ENCODE measurements at places on chromosomes 6 and 20. TPM values are rescaled to one million over a fixed set of nuclear protein-coding genes. Genes with fewer than 3 reads are reported as not detected.
A peak's percentile ranks its signal among the peaks of the same experiment; 100 is the strongest.

Gene OPN5
- total RNA-seq, result not detected

GRCh38 chr6:72175916-72176315, 289.6 kb downstream of the RIMS1 start:
- DNase-seq, result no peak

DNA sequence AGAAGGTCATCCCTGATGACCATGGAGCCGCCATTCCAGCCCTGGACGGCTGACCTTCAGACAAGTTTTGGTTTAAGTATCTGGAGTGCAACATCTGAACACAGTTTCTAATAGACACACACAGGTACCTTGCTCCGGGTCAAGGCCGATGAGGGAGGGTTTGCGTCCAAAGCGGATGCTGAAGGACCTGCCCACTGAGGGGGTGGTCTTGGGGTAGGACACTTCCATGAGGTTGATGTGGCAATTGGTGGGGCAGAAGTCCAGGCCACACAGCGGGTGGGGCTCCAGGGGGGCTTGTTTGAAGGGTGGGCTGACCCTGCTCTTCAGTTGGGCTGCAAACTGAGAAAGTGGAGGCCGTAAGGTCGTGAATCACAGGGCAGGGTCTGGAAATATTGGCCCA, 177.9 kb downstream of the PREX1 start:
- DNase-seq, result no peak

DNA sequence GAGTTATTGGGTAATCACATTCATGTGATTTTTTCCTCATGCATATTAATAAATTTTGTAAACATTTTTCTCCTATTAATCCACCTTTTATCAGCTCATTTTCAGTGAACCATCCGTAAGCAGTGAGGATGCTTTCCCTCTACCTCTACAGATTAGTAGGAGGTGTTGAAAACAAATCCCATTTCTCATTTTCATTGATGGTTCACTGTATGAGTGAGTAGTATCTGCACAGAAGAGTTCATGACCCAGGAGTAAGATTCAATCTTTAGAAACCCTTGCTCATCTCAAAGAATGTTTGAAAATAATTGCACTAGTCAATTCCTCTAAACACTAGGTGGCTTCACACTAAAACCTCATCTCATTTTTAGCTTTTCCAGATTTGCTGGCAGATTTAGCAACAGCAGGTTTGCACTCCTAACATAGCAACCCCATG, 440.0 kb downstream of the HAO1 start:
- no peak for DNase-seq

GRCh38 chr6:30325150-30325872, 1.4 kb upstream of the TRIM39 start:
- peak; percentile 41 for DNase-seq

Gene PDYN
- total RNA-seq, result not detected

DNA sequence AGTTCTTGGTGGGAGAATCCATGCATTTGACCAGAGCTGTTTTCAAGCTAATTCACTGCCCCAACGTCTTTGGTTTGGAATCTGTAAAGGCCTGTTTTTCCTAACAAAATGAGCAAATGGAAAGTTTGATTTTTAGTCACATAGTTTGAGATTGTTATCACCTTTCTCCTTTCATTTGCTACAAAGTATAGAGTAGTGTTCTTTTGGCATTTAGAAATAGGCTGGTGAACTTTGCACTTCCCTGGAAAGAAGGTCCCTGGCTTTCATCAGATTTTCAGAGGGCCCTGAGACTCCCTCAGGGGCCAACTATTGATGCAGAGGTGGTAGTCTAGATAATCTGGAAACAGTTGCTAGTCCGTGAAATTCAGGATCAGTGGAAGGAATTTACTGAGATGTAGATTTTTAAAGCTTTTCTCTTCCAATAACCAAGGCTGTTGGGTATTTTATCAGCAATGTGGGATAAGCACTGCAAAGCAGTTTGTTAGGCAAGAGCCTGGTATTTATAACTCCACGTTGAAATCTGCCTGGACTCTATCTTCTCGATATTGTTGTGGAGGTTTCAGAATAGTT, 1.7 kb downstream of the ARFGEF2 start:
- no peak for DNase-seq

GRCh38 chr6:161941565-161941964, 667.7 kb upstream of the AGPAT4 start:
- DNase-seq, result no peak

Gene MCHR2
- total RNA-seq, result not detected

- no peak for DNase-seq
Measured at GRCh38 chr6:169518451-169518850, 183.4 kb downstream of the WDR27 start.

DNA sequence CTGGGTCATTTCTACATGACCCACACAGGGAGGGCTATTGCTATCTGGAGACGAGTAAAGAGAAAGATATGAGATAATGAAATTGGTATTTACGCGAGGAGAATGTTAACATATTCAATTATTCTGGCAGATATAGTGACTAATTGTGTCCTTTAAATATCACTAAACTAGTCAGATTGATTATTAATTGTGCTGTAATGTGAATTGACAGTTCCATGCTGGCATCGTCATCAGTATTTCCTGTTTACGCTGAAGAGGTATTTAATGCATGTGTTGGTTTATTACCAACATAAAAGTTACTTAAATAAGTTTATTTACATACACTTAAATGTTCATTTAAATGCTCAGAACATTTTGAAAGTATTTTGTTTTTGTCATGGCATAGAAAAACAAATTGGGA, 35.7 kb upstream of the OGFRL1 start:
- DNase-seq, result no peak

DNA sequence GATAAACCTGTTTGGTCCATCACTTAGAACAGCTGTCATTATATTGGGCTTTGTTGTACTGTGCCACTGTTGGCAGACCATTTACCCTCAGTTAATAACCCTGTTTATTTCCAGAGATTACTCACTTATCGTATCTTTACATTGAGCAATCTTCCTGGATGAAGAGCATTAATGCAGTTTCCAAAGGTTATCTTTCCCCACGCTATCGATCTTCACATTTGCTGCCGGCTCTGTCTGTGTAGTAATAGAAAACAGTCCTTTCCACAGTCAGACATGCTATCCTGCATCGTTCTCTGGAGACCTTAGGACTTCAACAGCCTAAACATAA, 27.4 kb downstream of the GHRH start:
- DNase-seq, result no peak

DNA sequence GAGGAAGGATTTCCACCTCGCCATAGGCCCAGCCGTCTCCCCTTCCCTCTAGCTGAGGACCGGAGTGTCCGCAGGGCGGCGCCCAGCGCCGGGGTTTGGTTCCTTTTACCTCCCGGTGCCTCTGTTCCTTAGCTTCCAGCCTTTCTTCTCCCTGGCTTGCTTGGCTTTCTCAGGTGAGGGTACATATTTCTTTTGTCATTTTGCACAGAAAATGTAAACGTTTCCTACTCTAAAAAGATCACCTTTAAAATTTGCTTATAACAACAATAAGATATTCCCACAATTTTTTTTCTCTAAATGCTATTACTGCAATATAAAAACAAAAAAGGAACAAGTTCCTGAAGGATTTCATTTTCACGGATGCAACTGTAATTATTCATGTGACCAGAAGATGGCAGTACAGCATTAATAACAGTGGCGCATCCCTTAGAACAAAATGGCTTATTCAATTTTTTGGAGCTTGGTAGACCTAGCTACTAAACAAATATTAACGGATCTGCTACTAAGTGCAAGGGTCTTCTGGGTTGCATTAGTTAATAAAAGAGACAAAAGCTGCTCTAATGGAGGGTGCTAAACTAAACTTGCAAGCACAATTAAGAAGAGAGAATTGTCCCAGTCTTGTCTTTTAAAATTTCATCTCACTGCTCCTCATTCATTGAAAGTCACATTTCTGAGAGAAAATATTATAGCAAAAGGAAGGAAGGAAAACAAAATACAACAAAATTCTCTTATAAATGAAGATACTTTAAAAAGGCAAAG, 172.9 kb downstream of the ADGRG6 start:
- peak; percentile 59 for DNase-seq

Gene FYN
- total RNA-seq, result 69.0 TPM

DNA sequence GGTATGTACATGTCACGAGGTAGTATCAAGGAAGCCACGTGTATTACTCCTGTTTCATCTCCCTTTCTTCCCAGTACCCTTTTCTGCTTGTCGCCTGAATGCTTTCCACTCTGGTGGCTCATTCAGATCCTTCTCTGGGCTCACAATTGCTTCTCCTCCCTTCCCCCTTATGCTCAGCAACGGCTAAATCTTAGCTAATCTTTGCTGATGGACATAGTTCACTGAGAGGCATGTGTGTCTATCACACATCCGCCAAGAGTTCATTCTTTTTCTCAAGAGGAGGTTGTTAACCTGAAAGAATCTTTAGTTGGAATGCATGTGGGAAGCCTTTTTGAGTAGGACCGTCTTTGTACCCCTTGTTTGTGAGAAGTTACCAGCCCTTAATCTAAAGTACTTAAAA, 25.8 kb upstream of the MROH8 start:
- no peak for DNase-seq

Gene TAB2
- 27.3 TPM for total RNA-seq

Gene CBFA2T2
- 7.2 TPM for total RNA-seq

Gene GSTA1
- 2.2 TPM for total RNA-seq

DNA sequence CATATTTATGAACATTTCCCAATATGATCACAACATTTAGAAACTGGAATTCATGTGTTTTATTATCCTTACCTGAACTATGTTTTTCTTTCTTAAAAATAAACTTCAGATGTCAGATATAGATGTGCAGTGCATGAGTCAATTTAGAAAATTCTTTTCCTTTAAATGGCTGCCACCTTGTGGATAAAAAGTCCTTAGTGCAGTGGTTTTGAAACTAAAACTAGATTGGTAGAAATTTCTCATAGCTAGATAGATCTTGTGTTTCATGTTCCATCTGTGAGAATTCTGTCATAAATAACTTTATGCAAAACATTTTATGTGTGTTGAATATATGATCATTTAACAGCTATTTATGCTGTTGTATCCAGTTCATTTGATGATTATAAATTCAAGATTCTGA, 134.9 kb downstream of the KLHL32 start:
- no peak for DNase-seq

DNA sequence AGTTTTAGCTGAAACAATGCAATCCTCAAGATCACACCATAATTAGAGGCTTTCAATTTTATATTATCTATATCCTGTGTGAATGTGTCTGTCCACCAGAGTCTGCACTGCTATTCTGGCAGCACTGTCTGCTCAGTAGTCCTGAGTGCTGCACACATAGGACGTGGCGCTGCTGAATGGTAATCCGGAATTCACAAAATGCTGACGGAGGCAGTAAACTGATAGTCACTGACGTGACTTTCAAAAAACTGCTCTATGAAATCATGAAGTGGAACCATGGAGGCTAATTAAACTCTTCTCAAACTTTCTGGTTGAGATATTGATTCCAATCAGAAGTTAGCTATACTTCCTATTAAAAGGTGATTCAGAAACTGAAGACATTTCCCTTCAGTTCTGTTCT, 190.8 kb upstream of the NOX3 start:
- peak; percentile 25 for DNase-seq

GRCh38 chr6:4814212-4814611, 38.0 kb downstream of the CDYL start:
- DNase-seq, result no peak

- DNase-seq, result no peak
Measured at GRCh38 chr6:30818391-30818841, 65.9 kb upstream of the DDR1 start.

- DNase-seq, result peak; percentile 93
Measured at GRCh38 chr20:5950271-5951031, at the start of the genes MCM8 and TRMT6. TSS of gene MCM8 (plus strand) at chr20:5950652. CDS start at chr20:5952016, 1,364 bp downstream. TSS of gene TRMT6 (minus strand) at chr20:5950533. CDS start at chr20:5950405, 128 bp downstream.

Gene PRR18
- 1.3 TPM for total RNA-seq

Gene RSPH4A
- total RNA-seq, result not detected

DNA sequence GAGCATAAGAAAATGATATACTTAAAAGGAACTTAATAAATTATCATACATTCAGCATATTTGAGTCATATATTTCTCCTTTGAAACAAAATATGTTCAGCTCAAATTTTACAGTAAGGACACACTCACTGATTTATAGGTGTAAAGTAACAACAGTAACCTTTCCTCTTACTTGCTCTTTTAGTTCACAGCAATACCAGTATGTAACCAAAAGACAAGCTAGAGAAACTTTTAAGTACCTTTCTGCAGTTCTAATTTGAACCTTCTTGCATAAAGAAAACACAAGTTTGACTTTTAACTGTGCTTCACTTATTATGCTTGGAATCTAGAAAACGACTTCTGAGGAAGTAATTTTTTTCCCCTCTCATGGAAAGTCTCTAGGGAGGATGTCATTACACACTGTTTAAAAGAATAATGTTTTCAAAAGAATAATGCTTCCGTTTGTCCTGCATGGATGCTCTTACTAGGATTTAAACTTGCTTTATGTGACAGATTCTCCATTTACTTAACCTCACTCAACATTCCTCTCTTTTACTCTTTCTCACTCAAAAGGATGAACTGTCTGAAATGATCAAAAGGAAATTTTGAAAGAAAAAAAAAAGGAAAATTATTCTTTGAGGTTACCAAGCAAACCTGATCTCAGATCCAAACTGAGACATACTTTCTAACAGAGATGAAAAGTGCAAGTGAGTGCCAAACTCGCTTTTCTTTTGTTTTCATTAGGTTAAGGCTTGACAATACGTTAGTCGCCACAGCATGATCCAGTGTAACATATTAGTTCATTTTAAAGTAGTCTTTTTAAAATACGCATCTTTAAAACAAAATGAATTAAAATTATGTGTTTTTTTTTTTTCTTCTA, 22.4 kb upstream of the CALHM6 start:
- no peak for DNase-seq

DNA sequence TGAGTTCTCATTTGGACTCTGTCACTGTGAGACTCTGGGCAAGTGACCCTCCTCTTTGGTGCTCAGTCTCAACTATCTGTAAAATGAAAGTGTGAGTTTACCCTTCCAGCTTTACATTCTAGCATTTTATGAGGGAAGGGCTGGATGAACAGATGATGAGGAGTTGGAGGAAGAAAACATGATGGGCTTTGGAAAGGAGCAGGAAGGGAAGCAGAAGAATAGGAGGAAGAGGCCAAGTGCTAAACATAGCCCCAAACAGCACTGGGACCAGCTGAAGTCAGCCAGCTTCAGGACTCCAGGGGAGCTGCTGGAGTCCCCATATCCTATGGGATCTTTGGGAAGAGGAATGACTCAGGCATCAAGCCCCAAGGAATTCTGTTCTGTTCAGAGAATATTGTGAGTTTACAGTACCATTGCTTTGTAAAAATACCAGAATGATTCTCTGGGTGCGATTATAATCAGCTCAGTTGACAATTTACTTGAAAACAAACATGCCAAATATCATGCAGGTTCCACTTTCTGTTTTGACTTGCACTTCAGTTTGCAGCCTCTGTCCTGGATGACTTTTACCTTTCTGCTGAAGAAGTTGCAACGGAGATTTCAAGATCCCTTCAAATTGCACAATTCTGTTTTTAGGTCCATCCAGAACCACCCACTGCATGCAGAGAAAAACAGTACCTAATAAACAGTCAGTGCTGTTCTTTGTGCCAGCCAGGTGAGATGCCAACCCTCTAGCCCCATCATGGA, 3.2 kb downstream of the CD40 start:
- DNase-seq, result no peak

GRCh38 chr6:79813143-79813850, 134.1 kb downstream of the ELOVL4 start:
- DNase-seq, result no peak

Gene CALHM4
- not detected for total RNA-seq

Gene REV3L
- total RNA-seq, result 7.5 TPM

- DNase-seq, result no peak
Measured at GRCh38 chr20:47183367-47183766, 173.1 kb downstream of the ZMYND8 start.

Gene POLR1C
- total RNA-seq, result 24.6 TPM

Gene CASS4
- 0.07 TPM for total RNA-seq
